ENCODE measurements at places on chromosomes 6 and 20. TPM values are rescaled to one million over a fixed set of nuclear protein-coding genes. Genes with fewer than 3 reads are reported as not detected.

The OSTM1 gene
- total RNA-seq: 39.2 TPM

The PBOV1 gene
- total RNA-seq: not detected

The ERVFRD-1 gene
- 0.10 TPM for total RNA-seq

The RGS17 gene
- not detected for total RNA-seq

Data from T-cell (primary cell).